ENCODE measurements at places on chromosomes 16 and 17.
A peak's percentile ranks its signal among the peaks of the same experiment; 100 is the strongest.

DNA sequence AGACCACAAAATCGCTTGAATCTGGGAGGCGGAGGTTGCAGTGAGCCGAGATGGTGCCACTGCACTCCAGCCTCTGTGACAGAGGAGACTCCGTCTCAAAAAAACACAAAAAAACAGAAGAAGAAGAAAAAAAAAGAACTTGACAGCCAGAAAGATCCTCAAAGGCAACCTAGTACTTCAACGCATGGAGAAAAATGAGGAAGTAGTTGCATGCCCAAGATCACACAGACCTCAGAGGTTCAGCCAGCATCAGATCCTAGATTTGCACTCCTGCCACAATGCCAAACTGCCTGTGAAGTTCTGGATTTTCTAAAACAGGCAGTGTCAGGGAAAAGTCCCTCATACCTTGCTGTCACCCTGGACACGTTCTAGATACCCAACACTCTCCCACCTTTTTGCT, 1.5 kb downstream of the ATPAF2 start:
- DNase-seq: no peak

DNA sequence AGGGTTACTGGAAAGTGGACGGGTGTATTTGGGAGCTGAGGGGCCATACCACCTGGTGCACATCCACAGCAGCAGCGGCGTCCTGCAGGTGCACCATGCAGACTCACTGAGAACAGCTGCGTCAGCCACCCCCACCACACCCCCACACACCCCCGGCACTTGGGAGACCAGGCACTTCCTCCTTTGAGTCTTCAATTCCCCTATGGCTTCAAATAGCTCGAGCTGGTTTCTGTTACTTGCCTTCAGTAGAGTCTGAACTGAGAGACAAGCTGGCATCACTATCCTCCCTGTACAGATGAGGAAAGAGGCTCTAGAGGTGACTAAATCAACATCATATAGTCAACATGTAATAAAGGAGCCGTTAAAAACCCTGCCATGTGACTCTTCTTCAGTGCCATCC, 15.4 kb downstream of the CUEDC1 start:
- peak; percentile 53 for DNase-seq

GRCh38 chr16:54903047-54903446, 27.6 kb upstream of the IRX5 start:
- no peak for DNase-seq

DNA sequence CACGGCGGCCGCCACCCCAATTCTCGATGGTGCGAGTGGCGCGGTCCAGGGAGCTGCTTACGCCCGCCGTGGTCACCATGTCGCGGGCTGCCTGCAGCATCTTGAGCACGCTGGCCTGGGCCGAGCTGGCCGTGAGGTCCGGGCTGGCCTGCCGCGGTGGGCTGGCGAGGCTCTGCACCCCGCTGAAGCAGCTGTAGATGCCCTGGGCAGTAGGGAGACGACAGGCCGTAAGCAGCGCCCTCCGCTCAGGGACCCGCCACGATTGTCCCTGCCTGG, 16.4 kb downstream of the GRIN2C start:
- no peak for DNase-seq

DNA sequence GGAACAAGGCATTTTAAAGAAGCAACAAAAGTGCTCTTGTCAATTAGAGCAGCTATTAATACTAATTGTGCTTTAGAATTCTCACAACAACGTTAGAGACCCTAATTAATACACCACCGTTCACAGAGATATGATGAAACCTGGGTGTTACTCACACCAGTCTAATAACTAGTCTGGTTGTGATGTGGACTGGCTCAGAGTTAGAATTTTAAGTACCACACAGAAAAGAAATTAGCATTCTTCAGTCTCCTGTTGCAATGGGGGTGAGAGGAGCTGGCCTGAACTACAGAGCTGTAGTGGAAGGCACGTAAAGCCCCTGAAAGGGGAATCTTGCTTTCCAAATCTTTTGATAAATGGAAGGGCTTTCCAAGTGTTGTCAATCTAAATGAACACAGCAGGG, 240.8 kb upstream of the TOX3 start:
- DNase-seq: no peak

DNA sequence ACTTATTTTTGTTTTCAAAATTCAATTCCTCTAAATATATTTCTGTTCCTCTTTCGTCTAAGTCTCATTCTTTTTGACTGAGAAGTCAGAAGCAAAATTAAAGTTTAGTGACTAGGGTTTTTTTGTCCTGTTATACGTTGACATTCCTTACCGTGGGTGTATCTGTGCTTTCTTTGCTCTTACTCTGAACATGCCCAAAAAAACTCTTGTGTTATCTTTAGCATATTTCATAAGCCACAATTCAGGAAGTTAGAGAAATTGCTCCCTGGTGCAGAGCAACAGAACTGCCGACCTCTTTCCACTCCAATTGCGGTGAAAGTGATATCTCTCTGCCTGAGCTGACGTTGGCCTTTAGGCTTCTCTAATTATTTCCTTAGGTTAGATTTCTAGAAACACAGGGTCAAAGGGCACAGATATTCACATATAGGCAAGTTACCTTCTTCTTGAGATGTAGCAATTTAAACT, 65.7 kb downstream of the CENPV start:
- no peak for DNase-seq

DNA sequence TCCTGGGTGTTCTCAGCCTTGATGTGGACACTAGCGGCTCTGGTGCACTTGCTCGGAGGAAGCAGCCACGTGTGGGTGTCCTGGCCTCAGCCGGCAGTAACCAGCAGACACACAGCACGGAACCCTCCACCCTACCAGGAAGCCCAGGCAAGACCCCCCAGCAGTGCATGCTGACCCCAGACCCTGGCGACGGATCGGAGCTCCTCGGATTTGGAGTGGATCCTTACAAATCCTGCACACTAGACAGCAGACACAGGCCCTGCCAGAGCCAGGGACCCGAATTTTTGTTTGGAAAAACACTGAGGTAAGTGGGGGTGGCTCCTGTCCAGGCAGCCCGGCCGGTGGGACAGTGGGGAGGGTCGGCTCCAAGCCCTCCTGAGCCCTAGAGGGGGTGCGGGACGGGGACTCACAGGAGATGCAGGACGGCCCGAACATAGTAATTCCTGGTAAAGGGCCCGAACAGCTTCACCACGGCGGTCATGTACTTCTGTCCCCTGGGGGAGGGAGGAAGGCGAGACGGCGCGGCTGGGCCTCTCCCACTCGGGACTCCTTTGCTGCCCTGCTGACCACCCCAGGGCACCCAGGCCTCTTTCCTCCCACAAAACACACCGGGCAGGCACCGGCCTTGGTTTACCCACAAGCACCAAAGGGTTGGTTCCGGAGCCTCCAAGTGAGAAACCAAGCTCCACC, 4.4 kb downstream of the CYBA start:
- no peak for DNase-seq

- DNase-seq: no peak
These were observed 8.4 kb downstream of the DEXI start for GRCh38 chr16:10933865-10934264.

DNA sequence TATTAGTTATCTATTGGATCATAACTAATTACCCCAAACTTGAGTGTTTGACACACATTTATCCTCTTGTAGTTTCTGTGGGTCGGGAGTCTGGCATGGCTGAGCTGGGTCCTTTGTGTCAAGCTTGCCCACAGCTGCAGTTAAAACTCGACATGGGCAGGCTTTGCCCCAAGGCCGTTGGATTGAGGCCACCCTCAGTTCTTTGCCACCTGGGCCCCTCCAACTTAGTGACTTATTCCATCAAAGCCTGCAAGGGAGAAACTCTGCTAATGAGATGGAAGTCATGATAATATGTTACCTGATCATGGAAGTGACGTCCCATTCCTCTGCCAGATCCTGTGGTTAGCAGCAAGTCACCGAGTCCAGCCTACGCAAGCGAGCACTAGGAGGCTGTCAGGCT, 17.2 kb downstream of the TBCD start:
- no peak for DNase-seq

DNA sequence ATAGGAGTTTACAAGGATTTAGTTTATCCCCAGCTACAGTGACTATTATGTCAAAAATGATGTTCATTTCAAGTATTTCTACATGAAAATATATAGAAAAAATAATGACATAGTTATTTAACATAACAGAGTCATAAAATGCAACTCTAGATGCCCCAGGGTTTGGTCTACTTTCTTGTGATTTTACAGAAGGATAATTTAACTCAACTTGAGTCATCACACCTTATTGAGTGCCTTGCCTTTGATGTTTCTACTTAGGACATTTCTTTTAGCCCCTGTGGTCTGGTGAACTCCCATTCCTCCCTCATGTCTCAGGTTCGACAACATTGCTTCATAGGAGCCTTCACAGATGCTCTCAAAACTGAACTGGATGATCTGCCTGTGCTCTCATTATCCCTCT, 2.0 kb downstream of the KRT20 start:
- DNase-seq: no peak

DNA sequence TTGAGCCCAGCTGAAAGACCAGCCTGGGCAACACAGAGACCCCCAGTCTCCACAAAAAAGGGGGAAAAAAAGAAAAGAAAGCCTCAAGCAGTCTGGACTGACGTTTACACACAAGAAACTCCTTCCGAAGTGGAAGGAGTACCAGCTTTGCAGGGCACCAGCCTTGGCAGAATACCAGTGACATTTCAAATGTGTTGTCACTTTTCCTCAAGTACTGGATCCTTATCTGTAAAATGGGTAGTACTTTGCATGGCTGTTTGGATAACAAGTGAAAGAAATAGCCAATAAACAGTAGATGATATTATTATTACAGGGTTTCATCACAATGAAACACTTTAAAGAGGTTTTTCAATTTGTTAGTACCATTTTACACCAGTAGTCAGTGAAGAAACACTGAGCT, 14.2 kb downstream of the YWHAE start:
- DNase-seq: no peak

DNA sequence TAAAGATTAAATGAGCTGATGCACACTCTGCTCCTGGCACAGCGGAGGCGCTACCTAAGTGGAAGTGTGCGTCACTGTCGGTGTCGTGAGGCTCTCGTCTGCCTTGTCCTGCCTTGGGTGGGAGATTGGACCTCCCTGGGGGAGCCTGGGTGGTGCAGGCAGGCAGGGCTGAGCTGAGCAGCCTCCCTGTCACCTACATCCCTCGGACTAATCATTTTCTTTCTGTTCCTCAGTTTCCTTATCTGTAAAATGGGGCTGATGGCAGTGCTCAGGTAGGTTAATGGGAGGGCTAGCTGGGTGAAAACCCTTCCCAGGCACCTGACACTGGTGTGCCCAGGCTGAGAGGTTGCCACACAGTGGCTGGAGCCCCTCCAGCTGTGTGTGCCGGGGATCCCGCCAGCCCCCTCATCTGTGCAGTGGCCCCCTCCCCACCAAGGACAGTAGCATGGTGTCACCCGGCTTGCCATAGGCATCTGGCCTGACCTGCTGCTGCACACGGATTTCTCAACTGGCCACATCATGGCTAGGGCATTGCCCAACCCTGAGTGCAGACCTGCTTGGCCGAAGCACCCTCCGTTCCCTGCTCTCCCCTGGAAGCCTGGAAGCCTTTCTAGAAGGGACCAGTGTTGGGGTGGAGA, 4.3 kb downstream of the ADCY7 start:
- DNase-seq: no peak

- no peak for DNase-seq
These were observed 5.1 kb downstream of the GGA2 start for GRCh38 chr16:23505180-23505665.

DNA sequence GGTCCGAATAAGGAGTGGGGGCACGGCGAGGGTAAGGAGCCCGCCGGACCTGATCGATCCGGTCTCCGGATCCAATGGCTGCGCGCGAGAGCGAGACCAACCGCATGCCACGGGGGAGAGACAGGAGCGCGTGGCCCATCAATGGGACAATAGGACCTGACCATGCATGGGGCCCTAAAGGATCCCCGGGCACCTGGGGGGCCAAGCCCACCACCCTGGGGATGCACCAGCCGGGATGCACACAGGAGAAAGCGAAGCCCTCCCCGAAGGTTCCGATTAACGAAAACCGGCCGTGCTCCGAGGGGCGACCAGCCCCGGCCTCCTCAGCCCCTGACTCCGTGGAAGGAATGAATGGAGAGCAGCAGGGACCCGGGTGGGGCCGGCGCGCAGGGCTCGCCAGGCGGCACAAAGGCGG, 525 bp downstream of the JPT1 start:
- no peak for DNase-seq

- DNase-seq: peak; percentile 58
These were observed 23.6 kb upstream of the FZD2 start for GRCh38 chr17:44533533-44534246.

- DNase-seq: no peak
These were observed 146.6 kb downstream of the TRIM37 start for GRCh38 chr17:58960068-58960467.

GRCh38 chr17:13492737-13493122, 109.0 kb downstream of the HS3ST3A1 start:
- DNase-seq: no peak

- no peak for DNase-seq
These were observed 17.7 kb downstream of the ITGAL start for GRCh38 chr16:30490210-30490609.

GRCh38 chr17:2736956-2737355, 12.5 kb downstream of the CCDC92B start:
- DNase-seq: no peak

GRCh38 chr16:49340466-49340865, 33.1 kb upstream of the C16orf78 start:
- DNase-seq: no peak

DNA sequence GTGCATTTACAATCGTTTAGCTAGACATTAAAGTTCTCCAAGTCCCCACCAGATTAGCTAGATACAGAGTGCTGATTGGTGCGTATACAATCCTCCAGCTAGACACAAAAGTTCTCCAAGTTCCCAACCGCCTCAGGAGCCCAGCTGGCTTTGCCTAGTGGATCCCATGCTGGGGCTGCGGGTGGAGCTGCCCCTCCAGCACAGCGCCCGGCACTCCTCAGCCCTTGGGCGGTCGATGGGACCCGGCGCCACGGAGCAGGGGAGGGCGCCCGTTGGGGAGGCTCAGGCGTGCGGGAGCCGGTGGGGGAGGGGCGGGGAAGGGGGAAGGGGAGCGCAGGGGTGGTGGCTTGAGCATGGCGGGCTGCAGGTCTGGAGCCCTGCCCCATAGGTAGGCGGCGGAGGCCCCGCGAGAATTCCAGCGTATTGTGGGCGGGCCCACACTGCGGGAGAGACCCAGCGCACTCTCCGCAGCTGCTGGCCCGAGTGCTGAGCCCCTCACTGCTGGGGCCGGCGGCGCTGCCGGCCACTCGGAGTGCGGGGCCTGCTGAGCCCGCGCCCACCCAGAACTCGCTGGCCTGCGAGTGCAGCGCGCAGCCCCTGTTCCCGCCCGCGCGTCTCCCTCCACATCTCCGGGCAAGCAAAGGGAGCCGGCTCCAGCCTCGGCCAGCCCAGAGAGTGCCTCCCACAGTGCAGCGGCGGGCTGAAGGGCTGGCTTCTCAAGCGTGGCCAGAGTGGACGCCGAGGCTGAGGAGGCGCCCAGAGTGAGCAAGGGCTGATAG, 907.5 kb downstream of the CDH8 start:
- DNase-seq: no peak

All from NCI-H2081 treated with DMSO at 0.1 percent for 48 hours (cell line).